ENCODE measurements at places on chromosomes 5 and 9.

- no peak for DNase-seq
Observed at GRCh38 chr9:17330097-17330496, 195.3 kb downstream of the CNTLN start.

- no peak for DNase-seq
Observed at GRCh38 chr9:132798817-132799790, 79.0 kb downstream of the AK8 start.

GRCh38 chr9:110933350-110934001 lies 104.8 kb downstream of the LPAR1 start:
- no peak for DNase-seq

DNA sequence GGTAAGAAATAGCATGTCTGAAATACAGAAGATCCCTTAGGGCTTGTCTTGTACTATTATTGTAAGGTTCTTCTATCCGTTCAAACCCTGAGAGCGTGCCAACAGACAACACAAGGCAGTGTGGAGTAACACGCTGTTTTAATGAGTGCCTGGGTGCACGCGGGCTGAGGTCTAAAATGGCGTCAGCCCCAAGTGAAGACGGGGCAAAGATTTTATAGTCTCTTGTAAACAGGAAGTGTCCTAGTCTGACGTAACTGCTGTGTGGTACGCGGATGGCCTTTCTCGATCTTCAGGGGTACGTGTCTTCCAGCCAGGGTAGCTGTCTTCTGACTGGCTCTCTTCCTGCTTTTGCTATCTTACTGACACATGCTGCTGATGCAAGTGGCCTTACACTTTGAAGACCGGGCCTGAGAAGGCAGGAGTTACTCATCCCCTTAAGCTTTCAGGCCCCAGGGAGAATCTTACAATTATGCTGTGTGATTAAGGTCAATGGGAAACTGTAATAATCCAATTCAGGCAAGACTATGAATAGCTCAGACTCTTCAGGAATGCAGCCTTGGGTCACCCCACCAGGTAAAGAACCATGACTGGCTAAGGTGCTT lies 1812.0 kb upstream of the CDH9 start:
- no peak for DNase-seq
